ENCODE measurements at places on chromosomes 7 and 10.

DNA sequence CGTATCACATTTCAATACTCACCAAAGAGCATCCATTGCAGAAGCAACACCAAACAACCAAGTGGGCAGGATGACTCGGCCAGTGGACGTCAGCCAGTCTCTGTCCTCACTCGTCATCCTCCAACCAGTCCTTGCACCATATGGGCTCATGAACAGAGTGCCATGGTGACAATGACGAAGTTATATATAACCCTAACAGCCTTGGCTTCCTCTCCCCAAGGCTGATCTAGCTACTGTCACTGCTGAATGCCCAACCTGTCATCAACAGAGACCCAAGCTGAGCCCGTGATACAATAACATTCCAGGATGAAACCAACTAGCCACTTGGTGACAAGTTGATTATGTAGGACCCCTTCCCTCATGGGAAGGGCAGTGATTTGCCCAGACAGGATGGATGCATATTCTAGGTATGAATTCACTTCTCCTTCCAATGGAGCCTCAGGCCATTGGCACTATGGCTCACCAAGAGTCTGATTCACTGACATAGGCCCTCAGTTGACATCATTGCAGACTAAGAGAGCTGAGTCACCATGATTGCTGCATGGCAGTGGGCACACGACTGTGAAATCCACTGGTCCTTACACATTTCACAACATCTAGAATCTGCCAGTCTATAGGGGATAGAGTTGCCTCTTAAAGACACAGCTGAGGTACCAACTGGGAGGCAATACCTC, 26.3 kb upstream of the PPIF start:
- DNase-seq = peak; percentile 99

DNA sequence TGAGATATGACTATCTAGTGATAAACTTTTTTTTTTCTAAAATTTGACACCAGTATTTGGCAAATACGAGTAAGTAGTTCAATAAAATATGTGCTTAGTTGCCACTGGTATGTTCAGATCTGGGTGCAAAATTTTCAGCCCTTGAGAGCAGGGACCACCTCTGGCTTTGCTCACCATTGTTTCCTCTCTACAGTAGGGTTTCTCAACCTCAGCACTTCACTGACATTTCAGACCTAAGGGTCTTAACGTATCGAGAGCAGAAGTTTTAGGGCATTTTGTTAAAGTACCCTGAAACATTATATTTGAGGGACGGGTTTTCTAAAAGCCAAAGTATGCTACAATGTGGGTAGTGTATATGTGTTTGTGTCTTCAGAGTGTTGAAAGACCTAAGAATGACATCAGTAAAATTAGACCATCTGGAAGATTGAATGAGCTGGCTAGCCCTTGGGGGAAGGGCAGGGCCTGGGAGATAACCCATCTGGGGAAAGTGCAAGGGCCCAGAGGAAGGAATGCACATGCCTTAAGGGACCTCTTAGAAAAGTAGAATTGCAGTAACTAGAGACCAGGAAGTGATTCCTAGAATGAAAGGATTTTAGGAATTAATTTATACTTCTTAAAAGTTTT, 11.8 kb downstream of the BZW2 start:
- no peak for DNase-seq

DNA sequence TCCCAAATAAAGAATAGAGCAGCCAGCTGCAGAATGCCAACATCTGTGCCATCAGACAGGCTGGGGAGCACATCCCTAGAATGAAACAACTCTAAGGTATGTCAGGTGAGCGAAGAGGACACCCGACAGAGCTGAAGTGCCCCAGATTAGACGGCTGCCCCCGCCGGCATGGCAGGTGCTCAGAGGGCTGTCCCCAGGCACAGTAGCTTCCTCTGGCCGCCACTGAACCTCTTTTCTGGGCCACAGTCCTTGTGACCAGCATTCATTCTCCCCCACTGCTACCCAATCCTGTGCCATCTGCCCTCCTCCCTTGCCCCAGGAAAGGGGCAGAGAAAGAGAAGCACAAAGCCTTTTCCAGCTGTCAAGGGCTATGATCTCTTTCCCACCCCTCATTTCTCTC, 41.7 kb downstream of the RGS10 start:
- DNase-seq = no peak

- no peak for DNase-seq
Measured at GRCh38 chr7:2244404-2244995, 2.5 kb downstream of the NUDT1 start.

GRCh38 chr10:133040198-133040597, 47.5 kb upstream of the ADGRA1 start:
- DNase-seq = no peak

Data from foreskin keratinocyte (primary cell).